ENCODE measurements at places on chromosomes 1 and 21.

GRCh38 chr1:36966242-36966641 lies 68.1 kb downstream of the GRIK3 start:
- DNase-seq: no peak

DNA sequence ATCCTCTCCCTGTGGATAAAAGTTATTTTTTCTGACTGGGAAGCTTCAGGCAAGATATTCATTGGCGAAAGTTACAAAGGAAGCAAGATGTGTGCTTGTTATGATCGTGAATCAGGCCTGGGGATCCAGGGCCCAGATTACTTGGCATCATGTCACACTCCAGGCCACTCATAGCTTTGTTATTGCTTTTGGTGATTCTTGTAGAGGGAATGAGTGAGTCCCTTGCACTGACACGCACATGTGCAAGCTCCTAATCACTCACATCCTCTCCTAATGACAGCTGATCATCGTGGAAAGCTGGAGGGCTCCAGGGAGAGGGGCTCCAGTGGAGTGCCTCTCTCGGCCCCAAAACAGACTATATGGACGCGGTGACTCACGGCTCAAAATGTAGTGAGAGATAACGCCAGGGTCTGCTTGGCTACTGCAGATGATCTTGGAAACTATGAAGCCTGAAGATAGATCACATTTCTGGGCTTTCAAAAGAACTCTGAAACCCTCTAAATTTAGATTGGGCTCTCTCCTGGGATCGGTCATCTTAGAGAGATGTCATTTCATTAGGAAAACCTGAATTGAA lies 481.1 kb upstream of the USP24 start:
- no peak for DNase-seq

DNA sequence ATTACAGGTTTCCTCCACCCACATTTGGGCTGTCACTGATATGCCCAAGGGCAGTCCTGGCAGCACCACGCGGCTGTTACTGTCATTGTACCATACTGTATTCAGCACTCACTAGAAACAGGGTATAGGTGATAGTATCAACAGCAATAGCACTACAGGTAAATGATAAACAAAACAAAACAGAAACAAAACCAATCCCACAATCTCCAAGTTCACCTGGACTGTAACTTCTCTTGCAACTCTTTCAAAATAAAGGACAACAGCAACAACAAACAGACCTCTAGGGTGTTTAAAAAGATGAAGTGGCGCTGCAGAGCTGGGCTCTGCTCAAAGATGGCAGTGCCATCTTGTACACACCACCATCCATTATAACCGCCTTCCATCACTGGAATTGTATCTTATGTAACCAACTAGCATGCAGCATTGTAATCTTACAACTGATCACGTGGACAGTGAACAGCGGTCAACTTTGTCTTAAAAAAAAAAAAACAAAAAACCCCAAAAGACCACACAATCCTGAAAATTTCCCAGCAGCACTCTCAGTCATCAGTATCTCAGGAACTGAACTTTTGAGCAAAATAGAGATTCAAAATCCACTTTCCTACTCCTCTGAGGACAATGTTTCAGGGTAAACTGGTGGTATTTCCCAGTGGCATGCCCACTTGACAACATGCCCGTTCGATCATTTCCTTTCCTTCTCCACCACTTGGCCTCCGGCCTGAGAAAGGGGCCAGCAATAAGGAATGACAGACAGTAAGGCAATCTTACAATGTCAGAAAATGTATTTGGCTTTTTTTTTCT lies 3.8 kb downstream of the IRF2BP2 start:
- DNase-seq: peak; percentile 39

DNA sequence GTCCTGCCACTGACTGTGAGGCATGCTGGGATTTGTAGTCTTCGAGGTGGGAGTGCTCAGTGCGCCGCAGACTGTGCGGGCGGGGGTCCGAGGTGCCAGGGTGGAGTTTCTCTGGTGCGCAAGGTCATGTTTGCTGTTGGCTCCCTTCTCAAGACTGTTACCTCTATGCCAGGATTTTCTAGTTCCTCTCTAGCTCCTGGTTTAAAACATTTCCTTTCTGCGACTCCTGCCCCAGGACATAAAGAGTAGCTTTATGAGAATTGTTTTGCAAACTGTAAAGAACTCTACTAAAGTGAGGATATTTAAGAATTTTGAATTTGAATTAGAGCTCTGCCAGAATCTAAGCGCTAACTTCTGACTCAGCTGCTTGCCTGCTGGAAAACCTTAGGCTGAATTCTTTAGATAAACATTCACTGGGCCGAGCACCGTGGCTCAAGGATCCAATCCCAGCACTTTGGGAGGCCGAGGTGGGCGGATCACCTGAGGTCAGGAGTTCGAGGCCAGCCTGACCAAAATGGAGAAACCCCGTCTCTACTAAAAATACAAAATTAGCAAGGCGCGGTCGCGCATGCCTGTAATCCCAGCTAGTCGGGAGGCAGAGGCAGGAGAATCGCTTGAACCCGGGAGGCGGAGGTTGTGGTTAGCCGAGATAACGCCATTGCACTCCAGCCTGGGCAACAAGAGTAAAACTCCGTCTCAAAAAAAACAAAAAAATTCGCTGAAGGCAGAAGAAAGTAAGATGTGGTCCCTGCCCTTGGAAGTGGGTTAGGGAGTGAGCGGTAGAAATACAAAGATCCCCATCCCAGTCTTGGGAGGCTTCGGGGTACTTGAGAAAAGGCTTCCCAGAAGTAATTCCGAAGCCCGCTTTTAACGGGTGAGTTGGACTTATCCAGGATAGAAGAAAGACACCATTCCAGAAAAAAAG lies 992 bp upstream of the USP48 start:
- DNase-seq: no peak

- no peak for DNase-seq
Observed at GRCh38 chr1:63918418-63918945, 144.7 kb downstream of the ROR1 start.

- DNase-seq: no peak
Observed at GRCh38 chr1:219067350-219067712, 106.3 kb upstream of the LYPLAL1 start.

DNA sequence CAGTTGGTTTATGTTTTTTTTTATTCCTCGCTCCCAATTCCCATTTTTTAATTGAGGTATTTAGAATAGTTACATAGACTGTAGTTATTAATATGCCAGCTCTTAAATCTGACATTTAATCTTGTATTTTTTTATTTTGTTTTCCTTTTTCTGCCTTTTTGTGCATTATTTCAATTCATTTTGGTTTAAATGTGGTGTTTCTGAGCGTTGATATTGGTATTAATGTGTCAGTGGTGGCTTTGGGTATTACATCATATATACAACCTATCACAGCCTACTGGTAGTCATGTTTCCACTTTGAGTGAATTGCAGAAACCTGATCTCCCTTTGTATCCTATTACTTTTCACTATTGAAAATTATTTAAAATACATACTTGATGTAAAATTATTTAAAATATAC lies 1027.3 kb downstream of the KCNT2 start:
- no peak for DNase-seq

DNA sequence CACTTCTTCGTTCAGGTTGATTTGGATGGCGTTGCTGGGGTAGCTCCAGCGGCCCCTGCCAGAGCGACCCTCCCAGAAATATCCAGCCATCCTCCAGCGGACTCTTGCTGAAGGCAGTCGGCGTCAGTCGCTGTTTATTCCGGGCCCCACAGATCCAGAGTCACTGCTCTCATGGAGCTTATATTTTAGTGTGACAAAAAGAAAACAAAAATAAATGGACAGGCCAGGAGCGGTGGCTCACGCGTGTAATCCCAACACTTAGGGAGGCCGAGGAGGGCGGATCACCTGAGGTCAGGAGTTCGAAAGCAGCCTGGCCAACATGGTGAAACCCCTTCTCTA lies 791 bp upstream of the CFAP298 start:
- DNase-seq: no peak

DNA sequence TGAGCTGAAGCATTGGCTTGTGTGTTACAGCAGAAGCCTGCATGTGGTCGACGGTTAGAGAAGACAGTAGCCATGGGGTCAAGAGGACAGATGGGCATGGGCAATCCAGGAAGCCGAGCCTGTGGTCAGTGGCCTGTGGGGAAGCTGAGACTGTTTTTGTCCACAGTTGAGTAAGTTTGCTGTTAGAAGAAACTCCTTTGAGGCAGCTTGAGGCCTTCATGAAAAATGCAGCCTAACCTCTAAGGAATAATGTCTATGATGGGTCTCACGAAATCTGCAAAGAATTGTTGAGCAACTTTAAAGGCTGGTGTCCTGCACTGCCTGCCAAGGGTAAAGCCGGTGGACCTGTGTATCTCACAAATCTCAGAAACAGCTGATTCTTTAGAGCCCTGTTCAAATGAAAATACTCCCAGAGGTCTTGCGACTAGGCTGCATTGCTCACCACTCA lies 322.4 kb downstream of the SETD4 start:
- no peak for DNase-seq

- DNase-seq: peak; percentile 8
Observed at GRCh38 chr1:12204140-12204539, 25.7 kb upstream of the VPS13D start.

- DNase-seq: no peak
Observed at GRCh38 chr1:184827600-184828368, 73.1 kb upstream of the EDEM3 start.

DNA sequence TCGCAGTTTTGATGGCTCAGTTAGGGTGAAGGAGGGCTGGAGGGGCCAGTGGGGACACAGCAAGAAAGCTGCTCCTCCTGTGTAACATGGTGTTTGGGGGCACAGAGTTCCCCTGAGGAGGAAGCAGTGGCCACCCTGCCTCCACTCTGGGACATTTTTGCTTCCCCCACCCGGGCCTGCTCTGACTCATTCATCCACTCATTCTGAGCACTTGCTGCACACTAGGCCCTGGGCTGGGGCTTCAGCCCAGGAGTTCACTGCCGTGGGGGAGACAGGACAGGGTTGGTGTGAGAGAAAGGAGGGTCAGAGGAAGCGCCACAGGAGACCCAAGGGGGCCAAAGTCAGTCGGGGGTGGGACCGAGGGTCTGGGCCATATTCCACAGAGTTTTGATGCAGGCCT lies 41.4 kb upstream of the ACOT11 start:
- DNase-seq: no peak

DNA sequence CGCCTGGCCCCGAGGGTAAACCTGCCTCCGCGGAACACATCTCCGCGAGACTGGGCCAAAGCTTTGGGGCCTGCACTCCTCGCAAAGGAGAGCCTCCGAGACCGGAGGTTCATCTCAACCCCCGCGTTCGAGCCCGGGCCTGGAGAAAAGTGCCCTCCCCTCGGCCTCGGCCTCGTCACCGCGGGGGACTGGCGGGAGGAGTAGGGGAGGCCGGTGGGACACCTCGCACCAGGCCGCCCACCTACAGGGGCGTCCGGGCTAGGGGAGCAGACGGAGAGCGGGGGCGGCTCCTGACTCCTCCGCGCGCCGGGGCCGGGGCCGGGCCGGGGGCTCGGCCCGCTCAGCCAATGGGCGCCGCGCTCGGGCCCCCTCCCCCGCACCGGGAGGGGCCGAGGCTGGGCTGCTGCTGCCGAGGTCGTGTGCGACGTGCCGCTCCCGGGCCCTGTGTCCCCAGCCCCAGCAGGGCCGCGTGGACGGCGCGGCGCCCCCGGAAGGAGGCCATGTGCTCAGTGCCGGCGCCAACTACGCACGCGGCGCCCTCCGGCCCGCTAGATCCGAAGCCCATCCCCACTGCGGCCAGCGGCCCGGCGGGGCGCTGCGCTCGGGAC lies 684 bp downstream of the SLC2A1 start:
- peak; percentile 33 for DNase-seq

GRCh38 chr1:226717256-226717909 lies 21.7 kb downstream of the ITPKB start:
- DNase-seq: peak; percentile 22

DNA sequence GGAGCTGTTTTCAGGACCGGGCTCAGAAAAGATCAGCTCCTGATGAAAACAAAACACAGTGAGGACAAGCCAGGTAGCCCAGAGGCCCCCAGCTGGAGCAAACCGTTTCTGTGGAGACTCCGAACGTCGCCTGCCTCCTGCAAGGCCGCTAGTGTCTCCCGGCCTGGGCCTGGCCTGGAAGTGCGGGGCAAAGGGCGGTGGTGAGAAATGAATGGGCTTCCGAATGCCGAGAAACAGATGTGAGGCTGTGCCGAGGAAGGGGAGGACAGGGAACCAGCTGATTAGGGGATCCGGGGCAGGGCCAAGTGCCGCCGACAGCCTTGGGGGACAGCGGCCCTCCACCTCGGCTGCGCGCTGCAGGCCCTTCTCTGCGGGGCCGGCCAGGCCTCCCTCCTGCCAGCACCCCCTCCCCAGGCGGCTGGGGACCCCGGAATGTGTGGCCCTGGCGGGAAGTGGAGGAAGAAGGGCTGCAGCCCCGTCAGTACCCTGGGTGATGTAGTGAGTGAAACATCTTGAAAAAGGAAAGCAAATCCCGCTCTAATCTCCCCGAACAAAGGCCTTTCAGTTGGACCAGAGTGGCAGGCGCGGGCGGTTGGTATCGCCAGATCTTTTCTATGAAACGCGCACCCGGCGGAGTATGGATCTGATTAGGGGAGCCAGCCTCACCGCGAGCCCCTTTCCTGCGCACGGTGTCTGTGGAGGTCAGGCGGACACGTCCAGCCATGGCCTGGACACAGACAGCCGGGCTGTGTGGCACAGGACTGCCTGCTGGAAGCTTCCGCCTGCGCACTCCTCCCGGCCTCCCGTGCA lies 52.6 kb downstream of the PRDM16 start:
- DNase-seq: no peak

DNA sequence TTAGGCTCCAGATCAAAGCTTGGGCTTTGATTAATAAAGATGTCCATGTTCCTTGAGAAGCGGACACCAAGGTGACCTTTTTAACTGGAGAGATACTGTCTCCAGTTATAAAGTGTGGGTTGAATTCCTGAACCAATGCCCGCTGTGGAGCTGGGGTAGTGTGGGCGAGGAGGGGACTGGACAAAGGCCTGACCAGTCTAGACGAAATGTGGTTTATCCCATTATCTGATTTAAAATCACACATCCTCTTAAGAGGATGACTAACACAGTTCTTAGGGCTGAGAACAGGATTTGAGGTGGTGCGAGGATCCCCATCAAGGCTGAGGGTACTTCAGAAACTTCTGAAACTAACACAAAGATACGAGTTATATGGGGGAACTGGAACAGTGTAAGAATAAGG lies 84.5 kb upstream of the GCLM start:
- DNase-seq: no peak

DNA sequence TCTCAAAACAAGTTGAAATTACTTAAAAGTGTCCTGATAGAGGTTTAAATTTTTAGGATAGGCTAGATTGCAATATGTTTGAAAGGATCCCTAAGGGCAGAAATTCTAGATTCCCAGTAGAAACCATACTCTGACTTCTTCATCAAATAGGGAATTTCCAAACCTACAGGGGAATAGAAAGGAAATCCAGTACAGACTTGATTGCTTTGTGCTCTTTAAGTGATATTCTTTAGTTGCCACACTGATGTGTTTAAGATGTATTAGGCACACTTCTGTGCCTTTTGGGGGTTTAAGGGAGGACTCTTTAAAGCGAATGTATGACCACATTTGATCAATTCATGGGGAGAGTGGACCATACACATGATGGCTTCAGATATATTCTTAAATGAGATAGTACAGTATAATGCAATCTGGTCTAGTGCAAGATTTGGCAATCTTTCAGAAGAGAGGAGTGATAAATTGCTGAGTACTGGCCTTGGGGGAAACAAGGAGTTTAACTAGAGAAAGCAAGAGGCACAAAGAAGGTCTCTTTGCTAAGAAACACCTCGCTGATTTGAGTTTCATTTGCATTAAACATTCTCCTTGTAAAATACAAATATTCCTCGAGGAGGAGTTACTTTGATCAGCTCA lies 268.8 kb upstream of the NR5A2 start:
- no peak for DNase-seq

GRCh38 chr1:36135796-36136195 lies 10.8 kb upstream of the COL8A2 start:
- DNase-seq: no peak
